ENCODE measurements at places on chromosomes 2 and 18. TPM values are rescaled to one million over a fixed set of nuclear protein-coding genes. Genes with fewer than 3 reads are reported as not detected.
A peak's percentile ranks its signal among the peaks of the same experiment; 100 is the strongest.

DNA sequence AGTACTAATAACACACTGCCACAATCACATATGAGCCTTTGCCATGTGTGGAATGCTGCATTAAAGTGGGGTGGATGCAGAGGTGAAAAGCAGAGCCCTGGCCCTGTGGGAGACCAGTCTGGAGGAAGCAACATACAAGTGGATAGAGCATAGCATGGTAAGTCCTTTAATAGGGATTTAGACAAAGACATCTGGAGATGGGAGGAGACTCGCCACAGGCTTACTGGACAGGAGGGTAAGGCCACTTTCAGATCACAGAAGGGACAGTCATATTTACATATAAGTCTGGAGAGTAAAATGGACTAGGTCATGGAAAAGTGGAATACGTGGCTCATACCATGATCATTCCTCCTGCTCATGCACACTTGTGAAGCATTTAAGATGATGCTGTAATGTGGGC is 84.3 kb downstream of the PPP1R1C start:
- DNase-seq, result no peak

UGT1A3 gene
- total RNA-seq, result not detected

DNA sequence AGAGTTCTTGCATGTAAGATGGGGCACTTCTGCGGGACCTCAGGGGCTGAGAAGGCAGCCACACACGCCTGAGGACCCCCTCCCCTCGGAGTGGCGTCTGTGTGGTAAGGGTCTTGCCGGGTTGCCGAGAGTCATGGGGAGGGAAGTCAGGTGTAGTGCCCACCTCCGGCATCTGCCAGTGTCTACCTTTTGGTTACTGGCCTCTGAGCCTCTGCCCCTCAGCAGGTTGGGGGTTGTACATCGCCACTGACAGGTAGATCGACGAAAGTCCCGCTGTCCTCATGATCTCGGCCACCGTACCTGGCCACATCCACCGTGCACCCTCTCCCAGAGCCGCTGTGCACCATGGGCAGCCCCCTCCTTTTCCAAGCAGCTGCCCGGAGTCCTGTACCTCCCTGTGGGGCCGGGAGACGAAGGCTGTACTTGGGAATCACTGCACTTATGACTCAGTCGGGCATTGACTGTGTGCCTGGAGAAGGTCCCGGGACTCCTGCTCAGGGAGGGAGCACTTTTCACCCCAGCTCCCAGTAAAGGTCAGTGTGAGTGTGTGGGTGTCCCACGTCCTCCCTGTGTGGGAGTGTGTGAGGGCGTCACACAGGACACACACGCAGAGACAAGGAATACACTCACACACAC is 332.4 kb upstream of the MYT1L start:
- DNase-seq, result no peak

DNA sequence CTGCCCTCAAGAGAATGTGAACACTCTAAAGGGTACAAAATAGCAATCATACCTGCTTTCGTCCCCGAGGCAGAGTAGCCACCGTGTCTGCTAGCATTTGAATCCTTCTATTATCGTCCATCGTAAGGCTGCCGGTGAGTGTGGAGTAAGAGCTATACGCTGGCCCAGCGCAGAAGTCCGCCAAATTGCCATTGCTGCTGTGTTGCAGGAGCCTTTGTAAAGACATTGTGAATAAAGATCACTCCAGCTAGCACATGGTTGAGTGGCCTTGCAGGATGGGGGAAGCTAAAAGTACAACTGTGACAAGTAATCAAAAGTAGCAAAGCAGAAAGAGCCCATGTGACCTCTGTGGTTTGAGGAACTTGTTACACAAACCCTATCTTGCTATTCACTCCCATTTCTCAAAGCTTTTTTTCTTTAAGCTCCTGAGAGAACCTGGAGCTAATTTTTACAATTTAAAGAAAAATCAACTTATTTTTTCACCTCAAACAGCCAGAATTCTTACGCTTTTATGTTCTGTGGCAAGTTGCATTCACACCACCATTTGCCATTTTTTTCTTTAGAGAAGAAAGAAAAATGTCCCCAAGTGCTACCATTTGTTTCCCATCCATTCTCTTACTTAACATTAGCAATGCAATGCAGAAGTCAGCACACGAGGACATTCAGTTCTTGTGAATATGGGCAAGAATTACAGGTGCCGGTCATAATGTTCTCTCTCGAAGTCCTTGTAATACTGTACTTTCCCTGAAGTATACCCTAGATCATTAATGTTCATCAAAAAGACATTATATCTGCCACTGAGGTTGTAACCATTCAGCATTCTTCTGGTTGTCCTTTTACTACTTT is at the start of gene CYTIP:
Gene CYTIP (minus strand): TSS at position 295 of the 846 bp plus-strand sequence. CDS start 69 bp downstream, at position 226.
- DNase-seq, result no peak

SCN7A gene
- total RNA-seq, result 18.2 TPM

GRCh38 chr18:6866552-6867085 is 137.1 kb downstream of the ARHGAP28 start:
- DNase-seq, result no peak

DNA sequence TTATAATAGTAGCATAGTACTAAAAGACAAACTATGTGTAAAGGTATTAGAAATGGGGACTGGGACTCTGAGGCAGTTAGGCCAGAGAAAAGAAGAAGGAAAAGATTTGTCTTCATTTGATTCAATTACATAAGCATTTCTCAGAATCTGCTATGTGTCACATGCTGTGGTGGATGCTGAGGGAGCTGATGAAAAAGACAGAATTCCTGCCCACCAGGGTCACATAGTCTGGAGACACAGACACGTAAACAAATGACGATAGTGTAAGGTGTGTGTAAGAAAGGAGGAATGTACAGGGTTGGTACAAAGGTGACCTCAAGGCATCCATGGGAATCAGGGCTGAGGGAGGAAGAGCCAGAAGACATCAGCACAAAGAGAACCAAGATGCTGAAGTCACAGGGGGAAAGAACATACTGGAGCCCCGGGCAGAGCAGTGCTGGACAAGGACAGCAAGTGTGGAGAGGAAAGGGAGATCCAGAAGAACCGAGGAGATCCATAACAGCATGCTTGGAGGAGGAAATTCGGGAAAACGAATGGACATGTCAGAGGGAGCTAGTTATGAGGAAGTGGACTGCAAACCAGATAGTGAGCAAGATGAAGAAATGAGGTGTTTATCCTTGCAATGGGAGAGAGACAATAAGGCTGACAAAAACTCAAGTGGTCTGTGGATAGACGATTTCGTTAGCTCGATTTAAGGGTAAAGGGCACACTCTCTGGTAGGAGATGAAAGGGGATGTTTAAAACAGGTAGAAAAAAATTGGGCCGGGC is 1.2 kb upstream of the MAPRE3 start:
- DNase-seq, result no peak

DNA sequence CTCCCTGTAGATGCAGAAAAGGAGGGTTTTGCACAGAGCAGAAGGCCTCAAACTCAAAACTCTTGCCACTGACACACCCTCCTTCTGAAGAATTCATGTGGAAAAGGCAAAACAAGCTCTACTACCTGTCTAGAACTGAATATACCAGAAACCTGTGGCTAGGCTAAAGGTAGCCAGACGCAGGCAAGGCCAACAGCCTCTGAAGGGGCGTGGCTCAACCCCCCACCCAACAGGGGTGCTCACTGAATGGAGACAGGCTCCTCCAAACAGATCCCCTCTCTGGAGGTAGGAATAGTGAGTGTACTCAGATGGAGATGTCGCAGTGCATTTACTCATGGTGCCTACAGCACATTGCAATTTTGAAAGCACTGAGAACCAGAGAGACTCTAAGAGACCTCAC is 3.0 kb upstream of the STK17B start:
- no peak for DNase-seq

DNA sequence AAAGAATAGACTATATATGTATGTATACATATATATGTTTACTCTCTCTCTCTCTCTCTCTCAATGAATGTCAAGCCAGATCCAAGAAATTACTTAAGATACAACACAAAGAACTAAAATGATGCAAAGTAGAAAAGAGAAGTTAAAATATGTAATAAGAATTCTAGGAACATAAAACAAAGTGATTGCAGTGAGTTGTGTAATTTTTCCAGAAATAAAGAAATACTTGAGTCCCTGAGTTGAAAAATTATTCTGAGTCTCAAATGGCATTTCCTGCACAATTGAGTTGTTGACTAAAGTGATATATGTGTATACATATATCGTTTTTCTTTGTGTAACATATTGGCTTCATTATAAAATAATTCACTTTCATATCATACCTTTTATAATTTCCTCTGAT is 262.4 kb downstream of the INSIG2 start:
- no peak for DNase-seq

INPP4A gene
- 22.3 TPM for total RNA-seq

PIEZO2 gene
- total RNA-seq, result 51.0 TPM

GPAT2 gene
- total RNA-seq, result 1.2 TPM

MPV17 gene
- 34.9 TPM for total RNA-seq

DNA sequence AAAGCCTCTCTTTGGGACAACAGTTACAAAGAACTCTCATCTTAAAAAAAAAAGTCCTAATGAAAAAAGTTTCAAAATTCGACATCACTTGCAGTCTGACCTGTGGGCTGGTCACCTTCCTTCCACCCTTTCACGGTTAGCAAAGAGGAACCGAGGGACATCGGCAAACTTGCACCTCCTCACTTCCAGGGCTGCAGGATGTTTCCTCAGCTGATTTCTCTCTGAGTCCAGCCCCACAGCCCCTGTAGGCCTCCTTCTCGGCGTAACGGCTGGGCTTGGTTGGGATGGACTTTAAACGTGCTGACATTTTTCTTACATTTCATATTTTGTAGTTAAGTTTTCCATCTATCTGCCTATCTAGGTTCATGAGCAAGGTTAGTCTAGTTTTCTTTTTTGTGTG is 5.7 kb upstream of the CAB39 start:
- no peak for DNase-seq

GRCh38 chr2:147405651-147406050 is 439.2 kb upstream of the ACVR2A start:
- DNase-seq, result no peak

GRCh38 chr2:237932731-237933131 is 34.1 kb upstream of the UBE2F start:
- DNase-seq, result peak; percentile 77
